Naive thymus-derived CD8-positive, alpha-beta T cell (primary cell): ENCODE measurements at places on chromosomes 13 and 19.

- no peak for DNase-seq
Measured at GRCh38 chr19:44839276-44839675, 6.8 kb upstream of the NECTIN2 start.

DNA sequence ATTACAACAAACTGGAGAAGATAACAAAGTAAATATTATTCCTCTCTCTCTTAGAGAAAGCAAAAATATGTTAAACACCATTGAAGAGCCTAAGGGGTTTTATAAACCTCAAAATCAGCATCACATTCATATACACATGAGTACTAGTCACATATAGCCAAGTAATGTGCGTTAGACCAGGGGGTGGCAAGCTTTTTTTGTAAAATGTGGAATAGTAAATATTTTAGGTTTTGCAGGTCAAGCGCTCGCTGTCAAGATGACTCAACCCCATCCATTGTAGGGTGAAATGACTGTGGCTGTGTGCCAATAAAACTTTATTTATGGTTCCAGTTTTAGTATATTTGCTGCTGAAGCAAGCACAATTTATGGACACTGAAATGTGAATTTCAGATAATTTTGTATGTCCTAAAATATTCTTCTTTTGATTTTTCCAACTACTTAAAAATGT lies 21.7 kb downstream of the RFX2 start:
- no peak for DNase-seq

- no peak for DNase-seq
Measured at GRCh38 chr19:15488489-15489226, 9.4 kb upstream of the PGLYRP2 start.

- no peak for DNase-seq
Measured at GRCh38 chr13:92716749-92717148, 509.9 kb upstream of the GPC6 start.

GRCh38 chr19:28009696-28010095 lies 1203.3 kb downstream of the UQCRFS1 start:
- no peak for DNase-seq

- DNase-seq = no peak
Measured at GRCh38 chr13:45833663-45834375, 17.7 kb downstream of the SIAH3 start.

GRCh38 chr13:57680609-57681008 lies 49.1 kb downstream of the PCDH17 start:
- no peak for DNase-seq

DNA sequence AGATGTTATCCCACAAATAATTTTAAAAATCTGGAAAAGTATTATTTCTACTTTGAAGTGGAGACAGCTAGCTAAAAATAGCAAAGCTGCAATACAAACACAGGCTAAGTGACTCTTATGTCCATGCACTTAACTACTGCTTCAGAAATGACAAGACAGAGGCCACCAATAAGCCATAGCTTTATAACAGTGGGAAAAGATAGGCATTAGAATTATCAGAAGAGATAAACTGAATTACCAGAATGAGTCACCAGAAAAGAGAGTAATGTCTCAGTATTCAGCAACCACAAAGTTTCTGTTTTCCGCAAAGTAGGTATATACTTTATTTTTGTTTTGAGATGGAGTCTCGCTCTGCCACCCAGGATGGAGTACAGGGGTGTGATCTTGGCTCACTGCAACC lies 17.1 kb downstream of the CLN5 start:
- DNase-seq = no peak

- no peak for DNase-seq
Measured at GRCh38 chr13:110208116-110208515, 98.8 kb downstream of the COL4A1 start.

DNA sequence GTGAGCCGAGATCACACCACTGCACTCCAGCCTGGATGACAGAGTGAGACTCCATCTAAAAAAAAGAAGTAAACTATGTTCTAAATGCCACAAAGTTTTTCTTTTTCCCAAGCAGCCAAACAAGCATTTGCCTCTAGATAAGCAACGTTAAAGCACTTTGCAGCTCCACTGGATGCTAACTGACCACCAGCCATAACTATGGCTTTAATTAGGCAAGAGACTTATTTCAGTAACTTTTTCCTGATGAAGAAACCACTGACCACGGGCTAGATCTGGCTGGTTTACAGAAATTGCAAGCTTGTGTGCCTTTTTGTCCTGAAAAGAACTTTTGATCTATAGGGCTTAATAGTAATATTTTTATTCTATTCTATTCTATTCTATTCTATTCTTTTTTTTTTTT lies 22.1 kb downstream of the CD70 start:
- DNase-seq = no peak

DNA sequence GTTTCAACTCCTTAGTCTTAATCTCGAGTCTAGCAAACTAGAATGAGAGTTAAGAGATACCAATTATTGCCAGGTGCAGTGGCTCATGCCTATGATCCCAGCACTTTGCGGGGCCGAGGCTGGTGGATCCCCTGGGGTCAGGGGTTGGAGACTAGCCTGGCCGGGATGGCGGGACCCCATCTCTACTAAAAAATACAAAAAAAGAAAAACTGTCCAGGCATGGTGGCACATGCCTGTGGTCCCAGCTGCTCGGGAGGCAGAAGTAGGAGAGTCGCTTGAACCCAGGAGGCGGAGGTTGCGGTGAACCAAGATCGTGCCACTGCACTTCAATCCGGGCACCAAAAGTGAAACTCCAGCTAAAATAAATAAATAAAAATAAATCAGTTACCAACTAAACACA lies 1119.5 kb upstream of the ATXN8OS start:
- DNase-seq = no peak

GRCh38 chr19:5038631-5039271 lies 69.8 kb downstream of the KDM4B start:
- DNase-seq = no peak

GRCh38 chr13:108915095-108915633 lies 285.8 kb downstream of the MYO16 start:
- no peak for DNase-seq

- no peak for DNase-seq
Measured at GRCh38 chr19:33532859-33533460, 11.4 kb upstream of the PEPD start.

GRCh38 chr13:36919171-36919832 lies 736 bp downstream of the SMAD9 start:
- no peak for DNase-seq

- DNase-seq = no peak
Measured at GRCh38 chr13:45941261-45941660, 89.7 kb upstream of the SIAH3 start.

DNA sequence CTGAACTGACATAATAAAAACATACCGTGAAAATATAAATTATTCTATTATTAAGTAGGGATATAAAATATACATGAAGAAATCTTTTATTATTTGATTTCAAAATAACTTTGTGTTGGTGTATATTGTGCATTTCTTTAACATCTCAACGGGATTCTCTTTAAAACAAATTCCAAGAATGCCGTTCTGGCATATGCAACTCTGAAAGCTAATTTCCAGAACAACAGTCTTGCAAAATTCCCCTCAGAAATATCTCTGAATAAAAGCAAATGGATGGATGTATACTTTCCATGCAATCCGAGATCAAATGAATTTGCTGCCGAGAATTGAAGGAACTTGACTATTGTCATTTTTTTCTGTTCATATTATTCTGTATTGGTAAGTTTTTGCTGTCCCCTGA lies 1579.8 kb downstream of the PCDH9 start:
- no peak for DNase-seq

DNA sequence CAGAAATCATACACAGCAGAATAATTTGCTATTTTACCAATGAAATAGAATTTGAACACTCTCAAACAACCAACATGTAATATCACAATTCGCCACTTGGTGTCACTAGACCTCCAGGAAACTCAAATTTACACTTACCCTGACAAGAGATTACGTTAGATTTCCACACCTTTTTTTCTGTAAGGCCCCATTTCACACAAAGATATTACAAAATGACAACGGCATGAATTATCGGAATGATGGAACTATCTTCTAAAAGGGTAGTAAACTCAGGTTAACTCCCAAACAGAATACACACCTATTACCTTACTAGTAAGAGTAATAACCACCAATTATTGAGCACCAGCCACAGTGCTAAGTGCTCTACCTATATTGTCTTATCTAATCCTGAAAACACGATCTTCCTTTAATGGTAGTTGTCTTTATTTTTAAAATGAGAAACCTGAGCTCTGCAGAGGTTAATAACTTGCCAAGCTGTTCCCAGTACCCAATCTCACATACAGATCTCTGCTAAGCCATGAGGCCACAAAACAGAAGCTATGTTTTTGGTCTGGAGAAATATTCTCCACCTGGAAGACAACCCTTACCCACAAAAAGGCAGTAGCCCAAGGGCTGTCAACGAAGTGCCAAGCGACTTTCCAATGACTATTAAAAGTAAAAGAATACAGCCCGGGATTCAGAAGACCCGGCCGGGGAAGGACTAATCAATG lies 152.4 kb downstream of the DCLK1 start:
- no peak for DNase-seq

DNA sequence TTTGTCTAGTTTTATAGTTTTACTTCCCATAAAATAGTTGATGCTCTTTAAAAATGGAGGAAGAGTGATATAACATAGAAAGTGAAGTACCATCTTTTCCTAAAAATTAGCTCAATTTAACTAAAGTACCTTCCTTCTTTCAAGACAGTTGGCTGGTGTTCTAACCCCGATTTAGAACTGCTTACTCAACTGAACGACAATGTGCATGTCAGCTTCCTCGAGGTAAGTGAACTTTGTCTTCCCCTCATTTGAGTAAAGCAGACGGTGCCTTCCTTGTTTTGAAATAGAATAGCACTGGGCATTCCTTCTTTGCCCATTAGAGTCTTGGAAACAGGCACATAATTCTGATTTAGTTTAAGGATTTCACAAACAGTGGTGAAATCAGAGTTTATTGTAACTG lies 1519.2 kb downstream of the EFNB2 start:
- DNase-seq = no peak

DNA sequence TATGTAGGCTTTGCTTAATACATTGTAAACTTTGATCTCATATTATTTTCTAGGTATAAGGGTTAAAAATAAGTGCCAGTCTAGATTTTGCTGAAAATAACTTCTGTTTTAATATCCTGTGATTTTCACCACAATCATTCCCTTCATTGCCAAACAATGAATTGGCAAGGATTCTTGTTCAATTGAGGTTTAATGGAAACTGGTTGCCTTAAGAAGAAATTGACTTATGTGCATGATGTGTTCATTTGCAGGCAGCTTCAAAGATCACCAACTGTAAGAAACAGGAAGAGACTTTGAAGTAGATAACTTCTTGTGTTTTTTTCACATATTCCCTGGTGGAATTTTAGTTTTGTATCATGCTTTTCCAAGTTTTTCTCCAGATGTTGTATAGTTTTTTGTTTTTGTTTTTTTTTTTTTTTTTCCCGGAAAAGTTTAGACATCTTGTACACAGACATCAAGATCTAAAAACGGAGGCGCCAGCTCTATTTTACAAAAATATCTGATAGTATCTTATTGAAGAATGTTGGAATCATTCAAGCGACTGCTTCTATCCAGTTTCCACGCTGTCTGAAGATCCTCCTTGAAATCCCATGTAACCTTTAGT lies 108.3 kb downstream of the POSTN start:
- DNase-seq = no peak

GRCh38 chr19:18708452-18709231 lies 25.2 kb downstream of the CRTC1 start:
- DNase-seq = no peak

DNA sequence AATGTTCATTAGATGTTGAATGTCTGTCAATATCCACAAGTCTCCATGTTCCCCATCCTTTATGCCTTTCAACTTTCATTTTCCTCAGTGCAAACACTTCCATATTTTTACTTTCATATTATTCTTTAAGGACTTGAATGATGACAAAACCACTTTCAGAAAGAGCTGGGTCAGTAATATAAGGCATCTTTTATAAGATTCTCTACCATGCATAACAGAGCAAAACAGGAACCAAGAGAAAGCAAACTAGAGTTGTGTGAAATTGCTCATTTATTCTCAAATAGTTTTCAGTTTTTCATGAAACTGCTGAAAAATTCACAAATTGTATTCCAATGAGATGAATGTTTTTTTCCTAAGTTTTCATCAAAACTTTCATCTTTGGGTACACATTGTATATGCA lies 1247.6 kb downstream of the PCDH17 start:
- DNase-seq = no peak
